ENCODE measurements at places on chromosomes 7 and 10. TPM values are rescaled to one million over a fixed set of nuclear protein-coding genes. Genes with fewer than 3 reads are reported as not detected.

- DNase-seq: no peak
These were observed 70.7 kb downstream of the BEND7 start for GRCh38 chr10:13457958-13458686.

DNA sequence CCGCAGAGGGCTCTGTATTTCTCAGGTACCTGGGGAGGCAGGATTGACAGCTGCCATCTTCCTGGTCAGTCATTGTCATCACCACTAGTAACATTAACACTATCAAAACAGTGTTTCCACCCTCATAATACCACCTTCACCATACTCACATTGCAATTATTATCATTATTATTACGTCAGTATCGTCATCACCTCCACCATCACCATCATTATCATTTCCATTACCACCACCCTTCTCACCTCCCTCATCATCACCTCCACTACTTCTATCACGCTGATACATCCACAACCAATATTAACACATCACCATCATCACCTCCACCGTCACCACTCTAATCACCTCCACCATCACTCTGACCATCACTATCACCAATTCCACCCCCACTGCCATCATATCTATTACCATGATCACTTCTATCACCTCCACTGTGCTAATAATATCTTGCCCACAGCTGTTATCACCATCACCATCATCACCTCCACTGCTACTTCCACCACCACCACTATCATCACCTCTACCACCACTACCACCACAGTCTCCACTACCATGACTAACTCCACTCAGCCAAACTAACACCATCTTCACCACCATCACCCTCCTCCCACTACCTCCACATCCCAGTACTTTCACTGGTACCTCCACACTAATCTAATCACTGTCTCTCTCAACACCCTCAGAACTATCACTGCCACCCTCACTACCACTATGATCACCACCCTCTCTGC lies 196.4 kb downstream of the RPS24 start:
- no peak for DNase-seq

DNA sequence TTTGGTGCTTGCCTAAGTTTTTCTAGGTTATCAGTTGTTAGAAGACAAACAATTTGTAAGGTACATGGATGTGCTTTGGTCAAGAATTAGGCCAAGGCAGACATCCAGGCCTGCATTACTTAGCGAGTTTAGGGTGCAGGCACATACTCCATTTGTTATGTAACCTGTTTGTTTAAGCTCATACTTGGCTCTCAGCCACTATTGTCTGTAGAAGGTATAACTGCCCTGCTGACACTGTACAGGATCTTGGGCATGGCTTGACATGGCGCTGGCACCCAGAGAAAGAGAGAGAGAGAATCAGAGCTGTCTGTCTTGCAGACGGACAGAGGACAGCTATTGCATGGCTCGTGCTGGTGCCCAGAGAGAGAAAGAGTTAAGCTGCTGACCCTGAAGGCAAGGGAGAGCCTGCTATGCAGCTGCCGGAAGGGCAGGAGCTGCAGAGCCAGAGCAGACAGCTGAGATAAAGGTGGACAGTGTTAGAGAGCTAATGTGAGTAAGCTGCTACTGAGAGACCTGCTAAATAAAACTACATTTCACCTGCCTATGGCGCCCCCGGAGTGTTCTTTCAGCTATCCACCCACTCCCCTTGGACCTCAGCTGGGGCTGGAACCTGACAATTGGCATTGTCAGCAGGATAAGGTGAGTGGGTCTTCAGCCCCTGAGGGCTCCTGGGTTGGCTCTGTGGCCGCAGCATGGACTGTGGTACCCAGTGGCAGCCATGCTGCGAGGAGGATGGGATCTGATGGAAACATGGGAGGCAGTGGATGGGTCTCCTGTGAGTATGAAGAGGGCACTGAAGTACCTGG lies 120.9 kb upstream of the TMEM106B start:
- DNase-seq: no peak

GRCh38 chr10:4051011-4051640 lies 266.1 kb upstream of the KLF6 start:
- no peak for DNase-seq

DNA sequence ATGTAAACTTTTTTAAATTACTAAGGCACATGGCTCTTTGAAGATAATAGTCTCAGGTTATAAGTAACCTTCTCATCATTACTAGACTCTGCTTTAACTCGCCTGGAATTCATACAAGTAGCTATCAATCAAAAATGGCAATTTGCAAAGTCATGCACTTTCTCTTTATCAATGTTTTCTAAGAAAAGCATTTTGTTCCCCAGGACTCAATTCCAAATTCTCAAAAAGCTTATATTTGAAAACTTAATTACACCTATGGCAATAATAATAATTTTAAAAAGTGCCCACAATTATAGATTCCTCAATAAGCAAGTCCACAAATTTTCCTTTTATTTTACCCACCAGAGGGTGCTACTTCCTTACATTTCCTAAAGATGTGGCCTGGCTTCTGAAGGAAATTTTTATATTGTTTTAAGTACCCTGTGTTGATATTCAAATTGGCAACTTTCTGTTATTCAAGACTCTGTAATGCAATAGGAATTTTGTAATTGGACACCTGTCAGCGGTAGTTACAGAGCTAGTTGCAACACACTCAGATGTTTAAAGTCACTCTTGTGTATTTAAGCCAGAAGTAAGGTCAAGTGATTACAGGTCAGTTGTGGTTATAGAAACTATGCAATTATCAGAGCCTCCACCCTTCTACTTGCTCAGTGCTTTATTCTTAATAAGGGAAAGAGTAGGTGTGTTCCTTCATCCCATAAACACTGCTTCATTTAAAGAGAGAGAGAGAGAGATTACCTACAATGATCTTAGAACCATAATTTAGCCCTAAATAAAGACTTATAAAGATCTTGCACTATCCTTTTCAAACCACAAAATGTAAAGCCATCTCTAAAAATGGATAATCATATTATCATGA lies 47.1 kb upstream of the HYAL4 start:
- no peak for DNase-seq

DNA sequence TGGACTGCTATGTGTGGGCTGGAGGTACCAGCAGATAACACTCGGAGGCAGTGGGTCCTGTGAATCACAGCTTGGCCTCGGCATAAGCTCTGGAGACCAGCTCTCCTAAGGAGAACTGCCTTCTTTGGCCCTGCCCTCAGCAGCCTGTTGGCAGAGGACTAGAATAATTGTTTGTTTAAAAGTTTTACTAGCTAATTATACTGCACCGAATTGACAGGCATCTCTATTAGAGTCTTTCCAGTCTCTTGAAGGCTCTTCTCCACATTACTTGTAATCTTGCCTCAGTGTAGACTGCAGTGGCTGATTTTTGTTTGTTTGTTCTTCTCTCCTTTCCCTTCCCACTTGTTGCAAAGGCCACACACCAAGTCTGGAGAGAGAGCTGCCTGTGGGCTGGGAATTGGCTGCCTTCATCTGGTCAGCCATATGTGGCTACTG lies 183.2 kb downstream of the AUTS2 start:
- no peak for DNase-seq

- no peak for DNase-seq
These were observed 101.0 kb upstream of the JCAD start for GRCh38 chr10:30160271-30160982.

DNA sequence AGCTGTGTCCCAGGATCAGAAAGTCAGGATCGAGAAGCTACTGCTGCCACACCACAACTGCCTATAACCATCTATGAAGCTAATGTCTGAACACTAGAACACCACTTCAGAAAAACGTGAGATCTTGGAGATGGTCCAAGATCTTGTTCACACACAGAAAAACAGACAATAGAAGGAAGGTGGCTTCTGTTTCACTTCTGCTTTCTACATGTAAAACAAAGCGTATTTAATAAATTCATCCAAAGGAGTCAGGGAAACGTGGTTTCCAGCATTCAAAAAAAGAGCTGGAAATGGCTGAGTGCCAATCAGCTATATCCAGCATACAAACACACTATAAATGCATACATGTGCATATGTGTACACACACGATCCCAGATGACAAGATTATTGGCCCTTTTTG lies 70.2 kb upstream of the CCDC71L start:
- DNase-seq: no peak

DNA sequence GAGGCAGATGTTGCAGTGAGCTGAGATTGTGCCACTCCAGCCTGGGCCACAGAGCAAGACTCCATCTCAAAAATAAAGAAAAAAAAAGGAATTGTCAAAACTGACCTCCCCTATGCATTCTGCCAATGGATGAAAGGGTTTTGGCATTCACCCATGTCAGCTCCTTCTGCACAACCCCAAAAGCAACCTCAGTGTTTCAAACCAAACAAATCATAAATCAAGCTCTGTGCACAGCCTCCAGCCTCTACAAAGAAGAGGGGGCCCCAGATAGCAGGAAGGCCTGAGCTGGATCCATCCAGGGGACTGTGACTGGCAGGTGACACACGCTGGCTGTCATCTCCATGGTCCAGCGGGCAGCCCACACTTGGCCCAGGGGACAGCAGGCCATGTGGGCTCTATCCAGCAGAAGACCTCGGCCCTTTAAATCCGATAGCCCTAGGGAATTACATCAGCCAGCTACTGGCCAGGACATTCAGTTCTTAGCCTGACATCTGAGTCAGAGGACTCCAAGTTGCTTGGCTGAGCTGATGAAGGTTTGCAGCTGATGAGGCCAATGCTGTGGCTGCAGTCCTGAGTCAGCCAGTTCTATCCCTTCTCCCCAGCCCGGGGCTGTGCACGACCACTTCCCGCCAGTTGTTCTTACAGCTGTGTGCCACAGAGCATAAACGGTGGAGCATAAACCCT lies 52.0 kb upstream of the FIGNL1 start:
- DNase-seq: peak; percentile 53

GRCh38 chr7:111091593-111092358 lies 849 bp downstream of the LRRN3 start:
- no peak for DNase-seq

- no peak for DNase-seq
These were observed 1148.5 kb upstream of the CELF2 start for GRCh38 chr10:9869205-9869604.

DNA sequence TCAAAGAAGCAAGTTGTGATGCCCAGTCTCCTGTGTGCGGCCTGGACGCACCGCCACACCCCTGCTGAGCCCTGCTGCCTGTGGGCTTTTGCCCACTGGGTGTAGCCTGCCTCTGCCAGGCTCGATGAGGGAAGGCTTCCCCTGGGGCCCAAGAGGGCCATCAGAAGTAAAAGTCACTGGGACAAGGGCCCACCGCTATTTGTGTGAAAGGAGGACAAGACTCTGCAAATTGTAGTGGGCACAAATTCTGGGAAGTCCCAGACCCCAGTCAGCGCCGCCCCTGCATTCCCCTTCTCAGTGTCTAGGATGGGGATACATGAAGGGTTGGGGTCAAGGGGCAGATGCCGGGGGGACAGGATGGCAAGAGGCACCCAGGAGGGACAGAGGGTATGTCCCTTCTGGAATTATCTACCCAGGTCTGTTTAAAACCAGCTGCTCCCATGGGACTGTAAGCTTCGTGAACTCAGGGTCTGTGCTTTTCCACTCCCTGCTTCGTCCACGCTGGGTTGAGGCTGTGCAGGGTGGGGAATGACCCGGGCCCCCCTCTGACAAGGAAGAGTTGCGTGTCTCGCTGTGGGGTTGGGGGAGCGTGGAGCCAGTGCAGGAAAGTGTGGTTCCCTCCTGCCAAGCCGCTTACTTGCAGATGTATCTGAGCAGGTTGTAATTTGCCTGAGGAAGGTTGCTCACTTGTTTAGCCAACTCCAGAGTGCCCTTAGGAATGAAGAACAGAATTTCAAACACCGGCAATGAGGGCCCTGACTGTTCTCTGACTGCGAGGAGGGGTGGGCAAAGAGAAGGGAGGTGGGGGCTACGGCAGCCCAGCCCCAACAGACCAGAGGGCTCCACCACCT lies 147.2 kb downstream of the MAPK8 start:
- DNase-seq: peak; percentile 68

GRCh38 chr7:20340839-20341238 lies 10.1 kb downstream of the ITGB8 start:
- DNase-seq: no peak

GRCh38 chr7:132836746-132837145 lies 245.1 kb downstream of the CHCHD3 start:
- DNase-seq: no peak

- DNase-seq: no peak
These were observed 356.4 kb downstream of the TNS3 start for GRCh38 chr7:47225387-47226131.

- no peak for DNase-seq
These were observed 61.1 kb upstream of the IL6 start for GRCh38 chr7:22665923-22666322.

DNA sequence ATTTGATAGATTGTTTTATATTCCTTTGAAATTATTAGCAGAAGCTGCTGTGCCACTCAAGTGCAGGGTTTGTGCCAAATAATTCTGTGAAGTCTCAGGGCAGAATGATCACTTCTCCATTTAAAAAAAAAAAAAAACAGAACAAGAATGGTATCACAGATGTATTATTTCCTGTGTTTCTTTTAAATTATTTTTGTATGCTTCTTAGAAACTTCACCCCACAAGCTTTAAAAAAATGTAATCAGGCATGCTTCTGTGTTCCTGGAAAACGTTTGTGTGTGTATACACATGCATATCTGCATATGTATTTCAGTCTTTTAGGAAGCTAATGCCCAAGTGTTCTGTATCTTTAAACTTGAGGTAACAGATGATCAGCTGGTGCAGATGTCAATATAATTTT lies 6.3 kb upstream of the CD36 start:
- DNase-seq: no peak

THSD7A gene
- total RNA-seq: 8.7 TPM

VSTM4 gene
- total RNA-seq: 3.8 TPM

HABP2 gene
- not detected for total RNA-seq

ATRNL1 gene
- 0.80 TPM for total RNA-seq

BLNK gene
- total RNA-seq: 128 TPM

FEZF1 gene
- total RNA-seq: not detected

CRYGN gene
- total RNA-seq: 1.6 TPM

MMP21 gene
- total RNA-seq: 0.41 TPM

TAC1 gene
- total RNA-seq: 6.9 TPM

GRM3 gene
- not detected for total RNA-seq

All from spleen (tissue), 13 donors.